Type B pancreatic cell (in vitro differentiated cells): ENCODE measurements at places on chromosomes 7 and 10.
A peak's percentile ranks its signal among the peaks of the same experiment; 100 is the strongest.

DNA sequence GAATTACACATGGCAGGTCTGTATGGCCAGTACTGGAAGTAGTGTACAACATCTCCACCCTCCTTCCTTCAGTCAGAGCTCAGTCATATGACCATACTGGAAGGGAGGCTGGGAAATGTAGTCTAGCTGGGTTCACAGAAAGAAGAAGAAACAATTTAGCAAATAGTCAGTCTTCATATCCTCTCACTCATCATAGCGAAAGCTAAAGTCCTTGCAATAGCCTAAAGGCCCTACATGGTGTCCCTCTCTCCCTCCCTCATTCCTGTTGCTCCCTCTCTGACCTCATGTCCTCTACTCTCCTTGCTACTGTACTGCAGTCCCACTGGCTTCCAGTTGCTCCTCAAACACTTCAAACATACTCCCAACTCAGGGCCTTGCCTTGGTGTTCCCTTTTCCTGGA is 4.3 kb upstream of the CALU start:
- H3K27me3 ChIP-seq, result peaks cover 18% of the 10 kb centered on the region
- DNase-seq, result no peak
- no peaks in the 10 kb centered on the region for H3K36me3 ChIP-seq

GRCh38 chr7:43294080-43294630 is 181.7 kb downstream of the HECW1 start:
- H3K36me3 ChIP-seq, result no peaks in the 10 kb centered on the region

- H3K27me3 ChIP-seq, result no peaks in the 10 kb centered on the region
- peak overlapping the region; percentile 74 for H3K4me3 ChIP-seq
- DNase-seq, result no peak
- peaks cover 10% of the 10 kb centered on the region for H3K4me1 ChIP-seq
Observed at GRCh38 chr10:133375357-133376115, 2.4 kb upstream of the ECHS1 start.

- H3K27ac ChIP-seq, result no peak overlapping the region
- H3K36me3 ChIP-seq, result no peaks in the 10 kb centered on the region
- H3K4me1 ChIP-seq, result no peaks in the 10 kb centered on the region
- H3K4me3 ChIP-seq, result no peak overlapping the region
- DNase-seq, result no peak
Observed at GRCh38 chr10:132926777-132927650, 15.4 kb downstream of the CFAP46 start.

DNA sequence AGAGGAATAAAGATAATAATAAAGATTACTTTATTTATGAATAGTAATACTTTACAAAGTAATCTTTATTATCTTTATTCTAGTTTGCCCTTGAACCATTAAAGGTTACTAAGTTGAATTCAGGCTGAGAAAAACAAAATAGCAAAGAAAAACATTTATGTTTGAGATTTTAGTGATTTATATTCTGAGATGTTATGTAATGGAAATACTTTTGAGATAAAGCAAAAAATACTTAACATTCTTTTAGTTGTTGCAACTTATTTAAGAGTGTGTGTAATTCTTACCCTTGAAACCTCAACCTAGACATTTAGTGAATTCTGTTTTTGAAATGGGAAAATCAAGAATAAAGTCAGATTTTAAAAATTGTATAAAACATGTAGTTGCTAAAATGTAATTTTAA is 40.0 kb downstream of the MINPP1 start:
- DNase-seq, result no peak
- H3K4me1 ChIP-seq, result peaks cover 4% of the 10 kb centered on the region
- H3K27ac ChIP-seq, result no peak overlapping the region
- no peaks in the 10 kb centered on the region for H3K27me3 ChIP-seq
- H3K4me3 ChIP-seq, result no peak overlapping the region

DNA sequence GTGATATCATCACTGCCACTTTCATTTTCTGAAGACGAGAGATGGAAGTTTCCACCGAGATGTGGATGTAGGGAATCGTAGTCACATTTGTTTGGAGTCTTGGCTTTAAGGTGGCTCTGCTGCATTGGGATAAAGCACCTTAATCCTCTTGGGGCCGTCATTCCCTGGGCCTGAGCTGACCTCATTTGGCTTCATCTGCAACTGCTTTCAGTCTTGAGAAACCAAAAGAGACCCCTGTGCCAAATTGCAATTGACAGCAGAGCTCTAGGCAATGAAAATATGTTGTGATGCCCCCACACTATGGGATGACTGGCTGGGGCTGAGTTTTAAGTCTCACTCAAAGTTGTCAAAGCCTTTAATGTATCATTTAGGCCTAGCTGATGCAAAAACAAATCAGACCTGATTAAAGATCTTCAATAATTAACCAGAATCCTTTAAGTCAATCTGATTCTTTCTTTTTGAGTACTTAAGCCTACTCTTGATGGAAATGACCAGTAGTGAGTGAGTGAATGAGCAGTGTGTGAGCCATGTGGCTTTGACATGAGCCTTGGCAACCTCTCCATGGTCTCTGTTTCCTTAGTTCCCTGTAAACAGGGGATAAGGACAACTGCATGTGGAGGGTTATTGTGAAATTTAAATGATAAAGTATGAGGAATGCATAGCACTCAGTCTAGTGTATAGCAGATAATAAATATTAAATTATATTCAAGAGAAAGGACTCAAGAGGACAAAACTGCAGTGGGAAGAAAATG is 155.0 kb downstream of the BMPER start:
- peaks cover 24% of the 10 kb centered on the region for H3K4me1 ChIP-seq
- peak overlapping the region; percentile 51 for H3K4me3 ChIP-seq
- H3K27me3 ChIP-seq, result no peaks in the 10 kb centered on the region
- no peak overlapping the region for H3K27ac ChIP-seq

DNA sequence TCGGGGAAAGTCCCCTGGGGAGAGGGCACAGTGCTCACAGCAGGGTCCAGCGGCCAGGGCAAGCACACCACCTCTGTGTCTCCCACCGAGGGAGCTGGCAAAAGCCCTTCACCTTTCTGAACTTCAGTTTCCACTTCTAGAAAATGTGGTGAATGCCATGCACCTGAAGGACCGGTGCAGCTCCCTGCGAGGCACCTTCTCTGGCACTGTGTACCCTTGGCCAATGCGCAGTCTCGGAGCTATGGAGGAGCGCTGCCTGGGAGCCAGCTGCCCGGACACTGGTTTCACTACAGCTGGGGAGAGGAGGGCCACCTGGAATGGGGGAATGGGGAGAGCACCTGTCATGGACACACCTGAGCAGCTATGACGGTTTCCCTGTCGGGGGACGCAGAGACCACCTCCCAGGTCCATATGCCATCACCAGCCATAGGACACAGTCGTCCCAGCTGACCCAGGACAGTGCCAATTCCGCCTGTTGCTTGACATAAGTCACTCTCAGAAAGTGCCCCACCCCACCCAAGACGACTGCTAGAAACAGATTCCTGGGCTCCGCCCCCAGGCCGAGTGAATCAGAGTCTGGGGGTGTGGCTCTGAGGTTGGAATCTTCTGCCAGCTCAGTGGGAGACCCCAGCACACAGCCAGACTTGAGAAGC is 16.8 kb downstream of the RASGEF1A start:
- peaks cover 13% of the 10 kb centered on the region for H3K27me3 ChIP-seq
- DNase-seq, result peak; percentile 64
- no peaks in the 10 kb centered on the region for H3K4me1 ChIP-seq
- no peak overlapping the region for H3K4me3 ChIP-seq
- no peak overlapping the region for H3K27ac ChIP-seq

GRCh38 chr7:27031289-27032172 is 64.3 kb downstream of the HOXA1 start:
- H3K27ac ChIP-seq, result peak overlapping the region; percentile 93
- H3K4me3 ChIP-seq, result no peak overlapping the region
- DNase-seq, result no peak

DNA sequence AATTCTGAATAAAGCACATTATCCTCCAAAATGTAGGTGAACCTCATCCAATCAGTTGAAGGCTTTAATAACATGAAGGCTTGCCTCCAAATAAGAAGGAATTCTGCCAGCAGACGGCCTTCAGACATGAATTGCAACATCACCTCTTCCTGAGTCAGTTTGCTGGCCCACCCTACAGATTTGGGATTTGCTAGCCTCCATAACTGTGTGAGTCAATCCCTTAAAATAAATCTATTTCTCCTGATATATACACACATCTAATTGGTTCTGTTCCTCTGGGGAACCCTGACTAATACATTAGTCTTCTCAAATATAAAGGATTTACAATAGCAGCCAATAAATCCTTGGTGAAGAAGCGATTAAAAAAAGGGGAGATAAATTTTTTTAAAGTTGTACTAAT is 34.8 kb upstream of the OSBPL3 start:
- H3K4me1 ChIP-seq, result no peaks in the 10 kb centered on the region
- no peak for DNase-seq
- no peaks in the 10 kb centered on the region for H3K36me3 ChIP-seq
- no peaks in the 10 kb centered on the region for H3K27me3 ChIP-seq
